Skin of body (tissue), 3 donors: ENCODE measurements at places on chromosomes 4 and X. TPM values are rescaled to one million over a fixed set of nuclear protein-coding genes. Genes with fewer than 3 reads are reported as not detected.
A peak's percentile ranks its signal among the peaks of the same experiment; 100 is the strongest.

- DNase-seq: no peak
Observed at GRCh38 chr4:126004941-126005340, 690.2 kb downstream of the FAT4 start.

NKX6-1 gene
- not detected for total RNA-seq

DNA sequence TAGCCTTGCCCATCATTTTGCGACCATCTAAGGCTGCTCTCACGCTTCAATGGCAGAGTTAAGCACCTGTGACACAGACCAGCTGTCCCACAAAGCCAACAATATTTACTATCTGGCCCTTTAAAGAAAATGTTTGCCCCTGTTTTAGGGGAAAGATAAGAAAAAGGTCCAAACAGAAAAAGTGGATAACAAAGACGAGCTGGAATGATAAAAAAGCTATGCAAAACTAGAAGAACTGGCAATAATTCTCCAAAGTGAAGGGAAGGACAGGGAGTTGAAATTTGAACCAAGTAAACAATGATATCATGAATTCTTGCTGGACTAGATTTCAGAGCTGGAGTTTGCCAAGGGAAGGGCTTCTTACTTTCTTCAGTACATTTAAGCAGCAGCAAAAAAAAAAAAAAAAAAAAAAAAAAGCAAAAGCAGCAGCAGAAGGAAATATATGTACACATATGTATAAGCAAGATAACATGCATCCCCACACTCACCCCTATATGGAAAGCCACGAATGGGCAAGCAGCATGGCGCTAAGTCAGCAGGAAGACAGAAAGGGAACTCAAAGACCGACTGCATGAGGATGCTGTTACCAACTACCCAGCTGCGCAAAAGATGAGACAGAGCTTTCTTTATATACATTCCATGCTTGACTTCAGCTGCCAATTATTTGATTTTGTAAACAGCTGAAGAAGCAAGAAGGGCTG lies 12.5 kb downstream of the TRAPPC2 start:
- DNase-seq: peak; percentile 70

- DNase-seq: peak; percentile 8
Observed at GRCh38 chr4:123352240-123352945, 44.2 kb upstream of the SPRY1 start.

GRCh38 chr4:24473309-24473721 lies 111.0 kb downstream of the DHX15 start:
- no peak for DNase-seq

DNA sequence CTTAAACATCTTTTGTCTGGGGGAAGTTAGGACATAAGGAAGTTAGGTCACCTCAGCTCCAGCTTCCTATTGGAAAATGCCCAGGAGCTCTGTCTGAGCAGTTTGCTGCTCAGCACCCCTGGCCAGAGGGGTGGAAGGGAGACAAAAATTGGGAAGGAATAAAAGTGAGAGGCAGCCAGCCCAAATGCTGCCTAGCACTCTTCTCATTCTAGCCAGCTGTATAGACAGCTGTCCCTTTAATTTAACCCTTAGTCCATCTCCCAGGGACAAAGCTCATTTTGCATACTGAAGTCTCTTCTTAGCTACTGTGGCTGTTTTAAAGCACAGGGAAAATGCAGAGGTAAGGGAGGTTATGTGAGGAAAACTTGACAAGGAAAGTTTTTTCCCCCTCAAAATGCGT lies 89.5 kb upstream of the CITED1 start:
- DNase-seq: no peak
